ENCODE measurements at places on chromosomes 2 and 18. TPM values are rescaled to one million over a fixed set of nuclear protein-coding genes. Genes with fewer than 3 reads are reported as not detected.

- no peak overlapping the region for H3K4me3 ChIP-seq
- no peak overlapping the region for H3K27ac ChIP-seq
- no peaks in the 10 kb centered on the region for H3K36me3 ChIP-seq
Observed at GRCh38 chr2:180225118-180225517, 218.0 kb upstream of the CWC22 start.

DNA sequence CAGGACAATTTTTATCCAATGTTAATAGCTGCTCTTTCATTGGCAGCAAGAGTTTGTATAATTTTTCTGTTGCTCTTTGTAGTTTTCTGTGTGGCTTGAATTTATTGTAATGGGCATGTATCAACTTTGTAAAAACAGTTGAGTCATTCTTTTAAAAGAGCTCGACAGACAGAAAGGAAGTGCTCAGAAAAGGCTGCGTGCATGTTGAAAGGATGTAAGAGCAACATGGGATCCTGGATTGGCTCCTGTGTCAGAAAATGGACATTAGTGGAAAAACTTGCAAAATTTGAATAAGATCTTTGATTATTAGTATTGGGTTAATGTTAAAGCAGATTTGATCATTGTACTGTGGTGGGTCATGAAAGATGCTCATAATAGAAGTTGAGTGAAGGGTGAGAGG is 93.3 kb upstream of the CDC42EP3 start:
- no peak overlapping the region for H3K27ac ChIP-seq
- H3K4me1 ChIP-seq: peaks cover 20% of the 10 kb centered on the region
- H3K4me3 ChIP-seq: no peak overlapping the region
- H3K36me3 ChIP-seq: no peaks in the 10 kb centered on the region
- no peak for DNase-seq
- no peaks in the 10 kb centered on the region for H3K27me3 ChIP-seq

GRCh38 chr18:35155398-35156117 is 85.3 kb upstream of the ZNF397 start:
- H3K27me3 ChIP-seq: no peaks in the 10 kb centered on the region
- DNase-seq: peak; percentile 48
- no peak overlapping the region for H3K27ac ChIP-seq
- no peak overlapping the region for H3K4me3 ChIP-seq

DNA sequence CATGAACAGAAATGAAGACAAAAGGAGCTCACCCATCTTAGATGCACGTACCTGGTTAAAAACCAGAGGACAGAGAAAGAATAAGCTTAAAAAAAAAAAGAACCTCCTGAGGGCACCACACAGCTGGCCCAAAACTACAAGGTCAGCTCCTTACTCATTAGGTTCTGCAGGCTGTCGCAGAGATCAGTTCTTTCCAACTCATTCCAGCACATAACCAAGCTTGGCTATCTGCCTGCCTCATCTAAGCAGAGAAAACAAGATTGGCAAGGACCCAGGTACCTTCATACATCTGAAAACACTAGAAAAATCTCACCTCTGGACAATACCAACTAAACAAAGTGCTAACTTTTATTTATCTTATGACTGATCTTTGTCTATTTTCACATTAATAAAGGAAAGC is 89.9 kb downstream of the NOL10 start:
- peaks cover 16% of the 10 kb centered on the region for H3K4me1 ChIP-seq
- H3K27ac ChIP-seq: no peak overlapping the region
- H3K27me3 ChIP-seq: no peaks in the 10 kb centered on the region
- no peak overlapping the region for H3K4me3 ChIP-seq
- DNase-seq: no peak
- peaks cover 12% of the 10 kb centered on the region for H3K36me3 ChIP-seq

GRCh38 chr2:232502911-232503808 is 15.5 kb upstream of the ECEL1 start:
- H3K36me3 ChIP-seq: no peaks in the 10 kb centered on the region
- DNase-seq: no peak
- no peak overlapping the region for H3K27ac ChIP-seq
- no peaks in the 10 kb centered on the region for H3K4me1 ChIP-seq

GRCh38 chr2:216299588-216299987 is 72.7 kb downstream of the MARCHF4 start:
- H3K27me3 ChIP-seq: no peaks in the 10 kb centered on the region
- no peak overlapping the region for H3K4me3 ChIP-seq
- no peaks in the 10 kb centered on the region for H3K4me1 ChIP-seq
- H3K36me3 ChIP-seq: no peaks in the 10 kb centered on the region
- no peak overlapping the region for H3K27ac ChIP-seq

DNA sequence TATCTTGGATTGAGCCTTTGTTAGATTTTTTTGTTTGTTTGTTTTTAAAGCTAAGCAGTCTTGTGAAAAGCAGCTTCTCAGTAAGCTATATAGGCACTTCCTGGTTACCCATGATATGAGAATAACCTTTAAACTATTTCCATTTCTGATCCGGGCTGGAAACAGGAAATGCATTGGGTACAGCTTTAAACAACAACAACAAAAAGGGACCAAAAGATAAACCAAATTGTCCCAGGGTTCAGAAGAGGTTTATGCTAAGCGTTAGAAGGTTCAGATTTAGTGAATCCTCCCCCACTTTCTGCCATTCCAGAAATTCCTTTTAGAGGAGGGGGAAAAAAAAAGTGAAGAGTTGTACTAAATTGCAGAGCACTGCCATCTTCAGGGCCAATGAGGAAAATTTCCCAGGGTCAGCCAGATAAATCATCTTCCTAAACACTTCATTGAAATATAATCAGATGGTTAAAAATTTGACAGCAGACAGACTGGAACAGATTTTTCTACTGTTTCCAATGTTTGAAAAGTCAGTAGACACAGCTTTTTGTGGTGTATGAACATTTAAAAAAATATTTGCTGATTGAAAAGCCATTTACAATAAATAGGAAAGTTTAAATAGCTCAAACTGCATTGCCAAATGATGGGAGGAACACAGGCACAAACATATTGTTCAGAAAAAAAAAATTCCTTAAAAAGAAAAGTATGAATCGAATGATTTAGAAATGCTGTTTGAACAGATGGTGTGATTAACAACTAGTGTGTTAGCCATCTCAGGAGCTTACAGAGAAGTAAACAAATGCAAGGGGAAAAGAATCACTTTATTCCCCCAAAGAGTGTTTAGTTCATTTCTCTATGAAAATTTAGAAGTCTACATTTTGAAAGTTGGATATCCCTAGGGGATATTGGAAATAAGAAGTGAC is 189.9 kb upstream of the TANK start:
- no peaks in the 10 kb centered on the region for H3K27me3 ChIP-seq
- peak overlapping the region; percentile 83 for H3K27ac ChIP-seq
- H3K36me3 ChIP-seq: no peaks in the 10 kb centered on the region
- no peak overlapping the region for H3K4me3 ChIP-seq
- H3K4me1 ChIP-seq: no peaks in the 10 kb centered on the region

GRCh38 chr2:1283020-1283801 is 130.1 kb upstream of the TPO start:
- no peak overlapping the region for H3K27ac ChIP-seq
- H3K4me1 ChIP-seq: no peaks in the 10 kb centered on the region
- H3K27me3 ChIP-seq: peaks cover 5% of the 10 kb centered on the region
- no peak overlapping the region for H3K4me3 ChIP-seq

DNA sequence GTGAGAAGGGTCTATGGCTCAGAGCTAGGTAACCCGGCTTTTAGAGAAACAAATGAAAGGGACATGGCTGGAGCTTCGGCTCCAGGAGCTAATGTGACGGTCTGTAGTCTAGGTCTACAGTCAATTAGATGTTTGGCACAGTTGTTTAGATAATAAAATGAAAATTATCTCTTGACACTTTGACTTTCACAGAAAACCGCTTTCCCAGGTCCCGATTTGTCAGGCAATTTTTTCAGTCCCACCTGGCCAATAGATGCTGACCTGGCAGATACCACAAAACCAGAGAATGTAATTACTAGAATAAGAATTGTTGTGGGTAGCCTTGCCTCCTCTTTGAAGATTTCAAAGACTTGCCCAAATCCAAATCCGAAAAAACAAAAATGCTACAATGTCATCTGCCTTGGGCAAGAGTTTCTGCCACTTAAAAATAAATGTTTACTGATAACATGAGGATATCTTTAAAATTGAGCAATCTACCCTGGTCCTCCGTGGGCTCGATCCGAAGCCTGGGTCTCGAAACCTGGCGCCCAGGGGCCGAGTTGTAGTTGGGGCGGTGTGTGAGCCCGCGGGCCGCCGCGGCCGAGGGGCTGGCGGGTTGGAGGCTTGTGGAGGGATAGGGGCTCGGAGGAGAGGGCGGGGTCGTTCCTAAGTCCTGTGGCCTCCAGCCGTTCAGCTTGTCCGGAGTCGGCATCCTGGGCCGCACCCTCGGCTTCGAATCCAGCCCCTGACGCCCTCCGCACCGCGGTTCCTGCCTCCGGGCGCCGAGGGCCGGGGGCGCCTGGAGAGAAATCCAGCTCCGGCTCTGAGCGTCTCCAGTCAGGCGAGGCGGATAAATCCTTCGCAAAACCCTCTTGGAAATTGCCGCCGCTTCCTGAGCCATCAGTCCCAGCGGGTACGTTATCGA is 2.3 kb downstream of the EMX1 start:
- peaks cover 43% of the 10 kb centered on the region for H3K4me1 ChIP-seq
- no peak for DNase-seq
- H3K36me3 ChIP-seq: no peaks in the 10 kb centered on the region
- H3K27me3 ChIP-seq: peaks cover 82% of the 10 kb centered on the region
- no peak overlapping the region for H3K4me3 ChIP-seq

DNA sequence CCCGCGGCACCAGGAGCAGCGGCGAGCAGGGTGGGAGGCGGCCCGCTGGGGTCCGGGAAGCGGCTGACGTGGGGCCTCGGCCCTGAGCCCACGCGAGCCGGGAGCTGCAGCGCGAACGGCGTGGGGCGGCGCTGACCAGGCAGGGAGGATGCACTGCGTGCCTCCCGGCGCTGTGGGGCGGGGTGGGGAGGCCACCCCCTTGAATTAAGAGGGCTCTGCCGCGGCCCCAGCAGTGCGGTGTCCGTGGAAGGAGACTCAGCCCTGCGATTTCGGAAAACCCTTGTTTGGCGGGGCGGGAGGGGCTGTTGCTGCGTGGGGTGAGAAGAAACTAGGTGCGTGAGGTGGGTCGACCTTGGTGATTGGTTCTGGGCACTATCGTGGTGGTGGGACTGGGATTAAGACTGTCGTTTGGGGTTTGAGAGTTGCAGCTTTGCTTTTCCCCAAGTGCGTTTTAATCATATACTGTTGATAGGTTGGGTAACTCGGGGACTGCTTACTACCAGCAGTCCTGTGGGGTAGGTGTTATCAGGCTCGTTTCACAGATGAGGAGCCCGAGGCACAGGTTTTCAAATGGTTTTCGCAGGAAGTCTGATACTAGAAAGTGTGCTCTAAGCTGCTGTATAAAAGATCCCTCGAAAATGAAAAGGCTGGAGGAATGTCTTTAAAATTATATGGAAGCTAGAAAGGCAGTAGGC is 722 bp downstream of the ACSL3 start:
- peak; percentile 38 for DNase-seq
- H3K4me1 ChIP-seq: peaks cover 34% of the 10 kb centered on the region
- peak overlapping the region; percentile 87 for H3K4me3 ChIP-seq
- H3K27me3 ChIP-seq: no peaks in the 10 kb centered on the region
- H3K36me3 ChIP-seq: no peaks in the 10 kb centered on the region
- H3K27ac ChIP-seq: peak overlapping the region; percentile 94

DNA sequence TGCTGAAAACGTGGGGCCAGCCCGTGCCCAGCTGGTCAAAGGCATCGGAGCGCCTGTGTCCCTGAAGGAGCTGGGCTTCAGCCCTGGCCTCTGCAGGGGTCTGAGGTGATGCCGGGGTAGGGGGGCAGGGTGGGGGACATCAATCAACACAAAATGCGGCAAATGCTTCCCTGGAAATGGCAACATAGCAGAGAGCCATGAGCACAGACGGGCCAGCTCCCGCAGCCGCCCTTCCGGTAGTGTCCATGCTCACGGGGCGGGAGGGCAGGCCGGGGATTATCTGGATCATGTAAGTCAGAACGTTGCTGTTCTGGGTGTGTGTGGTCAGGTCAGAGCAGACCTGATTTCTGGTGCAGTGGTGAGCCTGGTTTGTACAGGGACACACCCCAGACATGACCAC is 56.5 kb upstream of the TWIST2 start:
- H3K27ac ChIP-seq: no peak overlapping the region
- no peaks in the 10 kb centered on the region for H3K36me3 ChIP-seq
- no peak overlapping the region for H3K4me3 ChIP-seq
- DNase-seq: no peak

GRCh38 chr2:98830571-98831145 is 99.7 kb upstream of the MGAT4A start:
- no peak overlapping the region for H3K27ac ChIP-seq
- H3K4me1 ChIP-seq: no peaks in the 10 kb centered on the region
- peaks cover 13% of the 10 kb centered on the region for H3K27me3 ChIP-seq
- no peak overlapping the region for H3K4me3 ChIP-seq
- no peaks in the 10 kb centered on the region for H3K36me3 ChIP-seq

- no peaks in the 10 kb centered on the region for H3K36me3 ChIP-seq
- no peak overlapping the region for H3K27ac ChIP-seq
- no peaks in the 10 kb centered on the region for H3K4me1 ChIP-seq
- peaks cover 8% of the 10 kb centered on the region for H3K27me3 ChIP-seq
- H3K4me3 ChIP-seq: no peak overlapping the region
- no peak for DNase-seq
Observed at GRCh38 chr2:131031431-131031841, 61.8 kb downstream of the FAM168B start.

- H3K36me3 ChIP-seq: no peaks in the 10 kb centered on the region
- H3K4me3 ChIP-seq: no peak overlapping the region
- no peak for DNase-seq
- no peaks in the 10 kb centered on the region for H3K27me3 ChIP-seq
Observed at GRCh38 chr18:10579079-10579867, 53.4 kb downstream of the NAPG start.

DNA sequence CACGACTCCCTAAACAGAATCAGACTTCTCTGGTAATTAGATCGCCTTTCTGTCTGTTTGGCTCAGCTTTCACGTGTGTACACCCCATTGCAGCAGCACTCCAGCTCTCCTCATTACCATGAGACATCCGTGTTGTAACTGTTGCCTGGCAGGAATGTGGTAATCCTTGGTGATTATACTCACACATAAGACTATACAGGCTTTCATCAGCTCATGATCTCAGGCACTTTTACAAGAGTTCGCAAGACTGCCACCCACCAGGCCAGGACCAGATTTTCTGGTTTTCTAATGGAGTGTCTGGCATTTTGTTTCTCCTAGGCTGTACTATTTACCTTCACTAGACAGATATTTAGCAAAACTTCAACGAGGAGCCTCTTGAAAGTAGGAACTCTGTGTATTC is 50.2 kb downstream of the ACVR1 start:
- H3K36me3 ChIP-seq: no peaks in the 10 kb centered on the region
- H3K27me3 ChIP-seq: no peaks in the 10 kb centered on the region
- H3K4me3 ChIP-seq: no peak overlapping the region
- DNase-seq: peak; percentile 59
- peak overlapping the region; percentile 66 for H3K27ac ChIP-seq

Gene CCBE1
- polyA plus RNA-seq: 8.8 TPM

Gene NEU2
- not detected for polyA plus RNA-seq

Gene FBXO48
- 0.52 TPM for polyA plus RNA-seq

Gene IMPA2
- polyA plus RNA-seq: 65.4 TPM

Gene EIPR1
- polyA plus RNA-seq: 12.0 TPM

Gene TMEM200C
- 0.21 TPM for polyA plus RNA-seq

Gene CD8B2
- polyA plus RNA-seq: not detected

Gene PLEKHH2
- polyA plus RNA-seq: 9.7 TPM

Gene COL4A3
- 3.5 TPM for polyA plus RNA-seq

Gene E2F6
- polyA plus RNA-seq: 9.4 TPM

Gene DSG3
- 0.09 TPM for polyA plus RNA-seq

All from lung (tissue), 17 donors.